ENCODE measurements at places on chromosomes 12 and 14.

GRCh38 chr12:51548241-51548640, 42.8 kb upstream of the SCN8A start:
- DNase-seq = no peak

DNA sequence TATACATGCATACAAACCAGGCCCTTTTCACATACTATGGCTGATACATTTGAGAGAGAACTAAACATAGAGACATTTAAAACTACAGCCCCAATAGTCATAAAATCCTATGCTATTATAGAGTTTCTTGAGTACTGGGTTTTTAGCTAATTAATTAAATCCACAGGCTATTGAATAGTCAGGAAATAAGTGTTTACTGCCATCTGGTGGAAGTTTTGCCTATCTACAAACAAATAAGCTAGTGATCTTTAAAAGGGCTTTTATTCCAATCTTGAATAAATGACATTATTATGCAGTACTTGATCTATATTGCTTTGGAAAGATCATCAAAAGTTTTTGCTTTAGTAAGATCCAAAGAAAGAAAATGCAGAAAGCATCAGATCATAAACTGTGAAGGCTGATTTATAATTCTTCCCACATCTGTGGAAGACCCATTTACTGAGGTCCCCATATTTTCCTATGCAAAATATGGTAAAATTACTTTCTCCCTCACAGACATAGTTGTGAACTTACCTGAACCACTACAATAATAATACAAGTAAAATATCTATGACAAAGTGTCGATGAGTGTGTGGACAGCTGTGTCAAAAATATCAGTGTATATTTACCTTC, 131.3 kb downstream of the ITPR2 start:
- DNase-seq = peak; percentile 58

GRCh38 chr12:75933101-75933500, 98.5 kb downstream of the PHLDA1 start:
- DNase-seq = peak; percentile 88

GRCh38 chr12:28172434-28173030, 17.7 kb upstream of the CCDC91 start:
- DNase-seq = peak; percentile 84

DNA sequence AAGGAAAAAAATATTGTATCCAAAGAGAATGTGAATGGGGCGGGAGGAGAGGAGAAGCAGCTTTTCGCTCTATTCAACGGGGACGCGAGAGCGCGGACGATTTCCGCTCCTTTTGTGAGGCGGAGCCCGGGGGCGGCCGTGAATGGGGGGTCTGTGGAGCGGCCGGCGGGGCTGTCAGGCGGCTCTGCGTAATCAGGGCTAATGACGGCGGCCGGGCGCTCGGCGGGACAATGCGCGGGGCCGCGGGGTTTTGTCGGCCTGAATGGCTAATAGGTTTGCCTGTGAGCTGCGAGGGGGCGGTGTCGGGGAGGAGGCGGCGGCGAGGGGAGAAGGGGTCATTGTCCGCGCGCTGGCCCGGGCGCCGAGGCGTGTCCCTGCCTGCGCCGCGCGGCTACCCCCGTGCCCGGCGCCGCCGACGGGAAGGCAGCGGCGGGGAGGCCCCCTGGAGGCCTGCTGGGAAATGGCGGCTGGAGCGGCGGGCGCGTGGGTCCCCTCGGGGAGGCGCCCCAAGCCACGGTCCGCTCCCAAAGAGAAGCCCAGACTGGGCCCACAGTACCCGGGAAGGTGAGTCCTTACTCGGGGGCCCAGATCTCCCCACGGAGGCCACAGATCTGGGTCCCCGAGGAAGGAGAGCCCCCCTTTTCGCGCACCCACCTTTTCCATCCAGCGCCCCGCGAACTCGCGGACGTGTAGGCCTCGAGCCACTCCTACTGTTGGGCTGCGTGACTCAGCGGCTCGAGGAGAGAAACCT, 6.0 kb downstream of the SIX6 start:
- no peak for DNase-seq

- no peak for DNase-seq
These were observed 19.9 kb downstream of the PRKAB1 start for GRCh38 chr12:119687879-119688278.

GRCh38 chr14:80978403-80978802, 23.0 kb downstream of the TSHR start:
- DNase-seq = no peak

- DNase-seq = peak; percentile 36
These were observed 6.2 kb downstream of the TNFAIP2 start for GRCh38 chr14:103129301-103130016.

GRCh38 chr12:50589650-50590435, 85.1 kb downstream of the DIP2B start:
- peak; percentile 67 for DNase-seq

DNA sequence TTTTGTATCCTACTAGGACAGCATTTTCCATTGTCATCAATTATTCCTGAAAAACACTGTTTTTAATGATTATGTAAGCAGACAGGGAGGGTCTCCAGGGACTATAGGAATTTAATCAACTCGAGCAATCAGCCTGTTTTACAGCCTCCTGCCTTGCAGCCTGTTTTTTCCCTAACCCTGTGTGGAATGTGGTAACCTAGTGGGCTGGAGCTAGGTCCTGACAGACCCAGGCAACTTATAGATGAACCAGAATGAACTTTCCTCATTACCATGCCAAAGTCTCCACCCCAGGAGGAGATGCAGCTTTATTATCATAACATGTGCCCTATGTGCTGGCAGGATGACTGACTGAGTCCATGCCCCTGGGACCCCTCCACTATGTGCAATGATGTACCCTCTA, 375.1 kb downstream of the BMP4 start:
- DNase-seq = no peak

GRCh38 chr12:12511021-12511783, 51.5 kb downstream of the DUSP16 start:
- peak; percentile 97 for DNase-seq

- DNase-seq = no peak
These were observed 17.3 kb upstream of the KRR1 start for GRCh38 chr12:75528692-75529091.

DNA sequence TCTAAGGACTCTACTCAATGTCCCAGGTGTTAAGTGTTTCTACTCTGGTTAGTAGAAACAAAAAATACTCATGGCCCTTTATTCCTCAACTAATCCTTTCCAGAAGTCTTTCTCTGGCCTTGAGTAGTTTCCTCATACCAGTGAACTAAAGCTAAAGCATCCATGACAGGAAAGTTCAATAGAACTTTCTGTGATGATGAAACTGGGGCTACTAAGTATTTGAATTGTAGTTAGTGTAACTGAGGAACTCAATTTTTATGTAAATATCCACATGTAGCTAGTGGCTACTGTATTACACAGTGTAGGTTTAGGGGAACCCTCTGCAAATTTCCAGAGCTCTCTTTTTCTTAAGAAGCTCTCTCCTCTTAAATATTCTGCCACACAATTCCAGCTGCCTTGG, 63.7 kb downstream of the R3HDM2 start:
- no peak for DNase-seq

- peak; percentile 24 for DNase-seq
These were observed 572 bp downstream of the EFS start for GRCh38 chr14:23364164-23365035.

GRCh38 chr14:92880351-92880750, 42.6 kb upstream of the CHGA start:
- DNase-seq = peak; percentile 47

DNA sequence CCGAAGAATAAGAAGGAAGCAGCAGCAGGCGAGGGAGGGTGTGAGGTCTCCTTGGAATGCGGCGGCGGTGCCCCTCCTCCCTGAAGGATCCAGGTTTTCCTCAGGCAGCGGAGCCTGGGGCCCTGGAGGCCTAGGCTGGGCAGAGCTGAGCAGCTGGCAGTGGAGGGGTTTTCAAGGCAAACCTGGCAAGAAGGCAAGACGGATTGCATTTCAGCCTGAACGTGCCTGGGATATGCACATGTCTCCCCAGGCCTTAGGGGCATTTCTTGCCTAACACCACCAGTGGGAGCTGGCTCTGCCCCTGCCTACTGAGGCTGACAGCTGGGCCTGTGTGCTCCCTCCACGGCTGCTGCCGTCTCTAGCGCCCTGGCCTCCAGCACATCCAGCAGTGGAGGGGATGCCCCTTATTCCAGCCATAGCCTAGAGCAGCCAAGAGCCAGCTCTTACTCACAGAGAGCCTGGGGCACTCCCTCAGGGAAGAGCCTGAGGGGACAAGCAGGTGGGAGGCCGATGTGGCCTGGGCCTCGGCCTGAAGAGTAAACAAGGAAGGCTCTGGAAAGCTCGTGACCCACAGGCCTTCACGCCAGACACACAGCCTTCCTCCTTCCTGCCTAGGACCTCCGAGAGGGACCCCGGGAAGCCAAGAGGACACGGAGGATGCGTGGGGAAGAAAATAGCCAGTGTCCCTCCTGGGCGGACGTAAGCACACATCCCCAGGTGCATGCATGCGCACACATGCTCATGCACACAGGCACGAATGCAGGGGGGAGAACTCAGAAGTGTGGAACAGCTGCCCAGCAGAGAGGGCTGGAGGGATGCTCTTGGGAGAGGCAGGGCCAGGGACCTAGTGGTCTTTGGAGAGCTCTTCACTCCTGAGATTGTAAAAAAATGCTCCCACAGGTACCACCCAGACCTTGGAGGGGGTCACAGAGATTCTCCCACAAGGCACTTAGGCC, 23.0 kb upstream of the EIF2B2 start:
- DNase-seq = peak; percentile 90

GRCh38 chr12:75936515-75937440, 94.8 kb downstream of the PHLDA1 start:
- no peak for DNase-seq

DNA sequence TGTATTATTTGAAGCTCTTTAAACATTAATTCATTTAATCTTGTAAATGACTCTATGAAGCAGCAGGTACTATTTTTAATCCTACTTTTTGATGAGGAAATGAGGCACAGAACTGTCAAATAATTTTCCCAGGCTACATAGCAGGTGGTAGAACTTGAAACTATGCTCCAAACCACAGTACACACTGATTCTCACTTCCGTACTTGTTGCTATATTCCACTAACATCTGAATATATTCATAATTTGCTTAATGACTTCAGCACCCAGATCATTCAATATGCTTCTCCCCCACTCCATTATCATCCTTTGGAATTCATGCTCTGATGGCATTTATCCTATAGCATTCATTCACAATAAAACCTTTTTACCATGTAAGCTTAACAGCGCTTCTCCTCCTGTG, 4.9 kb downstream of the ERGIC2 start:
- DNase-seq = no peak

DNA sequence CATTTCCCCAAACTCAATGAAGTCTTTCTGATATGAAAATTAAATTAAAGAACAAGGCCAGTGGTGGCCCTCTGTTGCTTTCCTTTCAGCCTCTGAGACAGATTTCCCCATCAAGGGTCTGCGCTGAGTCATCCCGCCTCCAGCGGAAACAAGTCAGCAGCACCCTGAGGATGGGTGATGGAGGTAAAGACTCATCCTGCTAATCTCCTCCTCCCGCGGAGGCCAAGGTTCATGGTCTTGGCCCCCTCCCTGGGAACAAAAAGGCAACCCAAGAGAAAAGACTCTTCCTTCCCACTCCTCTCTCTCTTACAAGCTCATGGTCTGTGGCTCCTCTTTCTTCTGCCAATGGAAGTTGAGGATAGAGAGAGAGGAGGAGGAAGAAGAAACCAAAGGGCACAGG, 9.0 kb upstream of the NUMB start:
- no peak for DNase-seq

GRCh38 chr12:59388176-59388575, 207.7 kb upstream of the SLC16A7 start:
- no peak for DNase-seq

GRCh38 chr12:123532808-123533649, 490 bp downstream of the RILPL1 start:
- peak; percentile 23 for DNase-seq

DNA sequence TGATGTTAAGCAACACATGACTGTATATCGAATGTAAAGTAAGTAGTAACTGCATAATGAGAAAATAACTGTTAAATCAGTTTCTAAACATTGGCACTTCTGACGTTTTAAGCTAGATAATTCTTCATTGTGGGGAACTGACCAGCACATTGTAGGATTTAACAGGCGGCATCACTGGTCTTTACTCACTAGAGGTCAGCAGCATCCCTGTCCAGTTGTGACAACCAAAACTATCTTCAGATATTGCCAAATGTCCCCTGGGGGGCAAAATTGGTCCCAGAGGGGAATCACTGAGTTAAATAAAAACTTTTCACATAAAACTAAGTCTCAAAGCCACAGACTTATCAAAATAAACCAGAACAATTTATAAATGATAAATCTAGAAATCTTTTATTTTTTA, 65.3 kb downstream of the BLTP3B start:
- no peak for DNase-seq

DNA sequence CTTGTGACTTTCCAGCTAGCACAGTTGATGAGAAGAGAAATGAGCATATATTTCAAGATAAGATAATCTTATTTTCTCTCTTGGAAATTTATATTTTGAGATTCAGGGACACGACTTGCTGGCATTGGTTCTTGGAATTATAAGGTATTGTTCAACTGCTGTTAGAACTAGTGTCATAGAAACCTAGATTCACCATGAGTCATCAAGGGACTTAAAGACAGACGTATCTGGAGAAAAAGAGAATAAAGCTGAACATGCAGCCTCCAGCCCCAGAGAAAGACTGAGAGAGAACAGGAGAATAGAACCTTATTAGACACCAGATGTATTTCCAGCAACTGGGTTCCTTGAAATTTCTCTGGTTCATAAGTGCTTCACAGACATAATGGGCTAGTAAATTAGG, 194.4 kb upstream of the PPFIA2 start:
- peak; percentile 52 for DNase-seq

DNA sequence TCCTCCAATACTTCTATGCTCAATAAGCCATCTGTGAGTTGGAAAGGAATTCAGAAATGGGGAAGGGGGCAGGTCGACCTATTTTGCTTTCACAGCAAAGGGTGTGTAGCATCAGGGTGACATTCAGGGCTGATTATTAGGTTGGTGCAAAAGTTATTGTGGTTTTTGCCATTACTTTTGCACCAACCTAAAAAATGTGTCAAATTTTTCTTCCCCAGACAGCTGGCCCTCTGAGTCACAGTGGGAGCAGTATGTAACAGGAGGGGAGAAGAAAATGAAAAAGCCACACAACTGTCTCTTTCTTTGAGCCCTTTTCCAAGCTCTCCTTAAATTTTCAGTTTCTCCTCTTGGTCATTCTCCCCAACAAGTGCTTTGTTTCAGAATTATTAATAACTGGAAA, 47.1 kb upstream of the GZMB start:
- DNase-seq = no peak

DNA sequence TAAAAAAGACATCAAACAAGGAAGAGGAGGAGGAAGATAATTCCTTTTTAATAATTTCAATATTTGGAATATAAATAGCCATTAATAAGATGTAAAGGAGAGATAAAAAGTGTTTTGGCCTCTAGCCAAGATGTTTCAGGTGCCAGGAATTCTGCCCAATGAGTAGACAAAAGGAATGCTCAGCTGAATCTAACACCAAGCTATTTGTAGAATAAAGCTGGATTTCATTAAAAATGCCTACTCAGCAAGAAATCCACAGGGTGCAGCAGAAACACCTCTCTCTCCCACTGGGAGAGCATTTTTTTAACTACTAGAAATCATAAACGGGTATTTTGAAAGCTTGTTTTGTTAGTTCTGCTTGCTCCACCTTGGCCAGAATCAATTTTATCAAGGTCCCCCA, 4.1 kb upstream of the STAB2 start:
- DNase-seq = peak; percentile 66

Data from epithelial cell of esophagus (primary cell).